ENCODE measurements at places on chromosomes 5 and 9.

GRCh38 chr9:88196142-88196790 lies 58.0 kb upstream of the SPATA31C2 start:
- DNase-seq, result no peak

- no peak for DNase-seq
Observed at GRCh38 chr9:12875191-12875590, 100.4 kb downstream of the LURAP1L start.

DNA sequence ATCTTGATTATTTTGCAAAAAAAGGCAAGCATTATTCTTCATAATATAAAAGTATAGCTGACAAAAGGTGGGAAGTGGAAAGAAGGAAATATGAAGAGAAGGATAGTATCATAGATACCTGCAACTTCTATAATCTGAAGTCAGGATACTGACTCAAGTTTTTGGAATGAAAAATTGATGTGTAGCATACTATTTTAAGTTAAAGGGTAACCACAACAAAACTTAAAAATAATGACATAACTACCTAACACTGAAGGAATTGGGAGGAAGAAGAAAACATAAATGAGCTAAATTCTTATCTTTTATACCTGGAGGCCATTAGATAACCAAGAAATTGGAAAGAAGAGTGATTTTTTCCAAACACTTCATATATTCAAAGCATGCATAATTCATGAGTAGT lies 51.8 kb upstream of the TLE1 start:
- no peak for DNase-seq

DNA sequence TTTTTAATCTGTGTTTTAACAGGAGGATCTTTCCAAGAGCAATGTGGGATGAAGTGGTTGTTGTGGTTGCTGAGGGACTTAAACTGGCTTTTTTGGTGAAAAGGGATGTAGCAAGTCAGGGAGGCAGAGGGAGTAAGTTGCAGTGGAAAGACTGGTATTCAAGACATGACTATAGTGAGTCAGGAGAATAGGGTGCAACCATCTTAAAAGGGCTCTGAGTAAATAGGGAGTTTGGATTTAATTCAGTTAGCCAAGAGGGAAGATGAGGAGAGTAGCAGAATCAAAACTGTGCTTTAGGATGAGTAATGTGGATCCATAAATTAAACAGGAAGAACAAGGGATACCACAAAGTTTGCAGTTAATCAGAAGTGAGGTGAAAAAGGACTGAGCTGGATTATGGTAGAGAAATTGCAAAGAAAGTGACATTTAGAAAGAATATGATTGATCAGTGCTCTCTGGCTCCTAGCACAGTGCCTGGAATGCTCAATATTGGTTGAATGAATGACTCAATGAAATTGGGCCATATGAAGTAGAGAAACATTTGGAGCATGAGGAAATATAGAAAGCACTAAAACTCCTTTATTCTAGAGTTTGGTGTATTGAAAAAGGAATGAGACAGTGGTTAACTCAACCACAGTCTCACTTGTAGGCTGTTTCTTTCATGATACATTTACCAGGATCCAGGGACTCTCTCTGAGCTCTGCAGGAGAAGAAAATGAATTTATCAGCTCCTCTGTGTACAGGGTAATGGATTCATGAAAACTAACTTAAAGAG lies 5.1 kb downstream of the POLR3G start:
- DNase-seq, result no peak

DNA sequence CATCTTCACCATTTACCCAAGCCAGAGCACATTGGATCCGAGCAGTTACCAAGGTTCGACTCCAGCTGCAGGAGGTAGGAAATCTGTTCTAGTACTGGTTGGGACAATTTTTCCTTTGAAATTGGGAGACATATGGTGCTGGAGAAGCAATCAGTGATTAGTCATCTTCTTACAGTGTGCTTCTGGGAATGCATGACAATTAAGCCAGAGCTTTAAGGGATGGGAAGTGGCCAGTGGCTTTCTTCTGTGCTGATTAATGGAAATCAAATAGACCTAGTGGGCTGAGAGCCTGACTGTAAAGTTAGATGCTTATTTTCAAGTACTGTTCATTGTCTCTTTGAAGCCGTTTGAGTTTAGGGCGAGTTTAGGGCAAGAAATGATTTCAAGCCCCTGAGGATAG lies 152.1 kb downstream of the UNC13B start:
- DNase-seq, result no peak

- no peak for DNase-seq
Observed at GRCh38 chr5:159091065-159091464, 8.7 kb downstream of the EBF1 start.

GRCh38 chr9:90578126-90578815 lies 64.4 kb downstream of the DIRAS2 start:
- no peak for DNase-seq

DNA sequence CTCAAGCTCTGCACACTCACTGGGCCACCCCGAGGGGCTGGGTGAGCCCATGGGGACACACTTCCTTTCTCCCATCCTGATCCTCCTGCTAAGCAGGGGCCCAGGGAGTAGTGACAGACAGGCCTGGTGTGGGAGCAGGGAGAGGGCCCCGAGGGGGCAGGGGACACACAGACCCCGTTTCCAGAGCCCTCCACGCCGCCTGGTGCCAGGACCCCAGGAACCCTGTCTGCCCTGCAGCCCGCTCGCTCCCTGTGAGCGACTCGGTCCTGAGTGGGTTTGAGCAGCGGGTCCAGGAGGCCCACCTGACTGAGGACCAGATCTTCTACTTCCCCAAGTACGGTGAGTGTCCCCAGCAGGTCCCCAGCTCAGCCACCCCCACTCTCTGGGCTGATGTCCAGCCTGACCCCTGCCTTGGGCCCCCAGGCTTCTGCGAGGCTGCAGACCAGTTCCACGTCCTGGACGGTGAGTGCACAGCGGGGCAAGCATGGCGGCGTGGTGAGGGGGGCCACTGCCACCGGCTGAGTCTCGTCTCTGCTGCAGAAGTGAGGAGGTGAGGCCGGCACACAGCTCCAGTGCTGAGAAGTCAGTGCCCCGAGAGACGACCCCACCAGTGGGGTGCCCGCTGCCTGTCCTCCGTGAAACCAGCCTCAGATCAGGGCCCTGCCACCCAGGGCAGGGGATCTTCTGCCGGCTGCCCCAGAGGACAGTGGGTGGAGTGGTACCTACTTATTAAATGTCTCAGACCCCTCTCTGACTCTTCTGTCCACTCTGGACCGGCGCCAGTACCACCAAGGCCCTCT lies 1.4 kb downstream of the C8G start:
- DNase-seq, result no peak

DNA sequence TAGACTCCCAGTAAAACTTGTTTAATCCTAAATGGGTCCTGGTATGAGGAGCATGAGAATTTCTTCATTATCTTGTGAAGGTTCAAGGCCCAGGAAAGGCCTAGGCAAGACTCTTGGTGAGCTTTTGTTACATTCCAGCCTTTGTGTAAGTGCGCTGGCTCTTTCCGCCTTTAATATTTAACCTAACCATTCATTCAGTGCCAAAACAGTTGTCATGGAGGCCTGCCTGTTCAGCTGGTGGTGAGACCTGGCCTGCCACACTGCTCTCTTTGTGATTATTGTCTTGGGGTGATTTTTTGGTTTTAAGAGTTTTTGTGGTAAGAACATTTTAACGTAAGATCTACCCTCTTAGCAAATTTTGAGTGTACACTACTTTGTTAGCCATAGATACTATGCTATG lies 127.5 kb upstream of the WWC1 start:
- no peak for DNase-seq

GRCh38 chr5:169971780-169972179 lies 8.5 kb downstream of the INSYN2B start:
- no peak for DNase-seq

- DNase-seq, result no peak
Observed at GRCh38 chr5:73727470-73727869, 101.5 kb downstream of the ARHGEF28 start.

GRCh38 chr9:10260501-10260900 lies 352.3 kb downstream of the PTPRD start:
- DNase-seq, result no peak

GRCh38 chr5:120527251-120527650 lies 63.2 kb downstream of the PRR16 start:
- no peak for DNase-seq

GRCh38 chr9:75282047-75282446 lies 193.7 kb downstream of the OSTF1 start:
- no peak for DNase-seq

DNA sequence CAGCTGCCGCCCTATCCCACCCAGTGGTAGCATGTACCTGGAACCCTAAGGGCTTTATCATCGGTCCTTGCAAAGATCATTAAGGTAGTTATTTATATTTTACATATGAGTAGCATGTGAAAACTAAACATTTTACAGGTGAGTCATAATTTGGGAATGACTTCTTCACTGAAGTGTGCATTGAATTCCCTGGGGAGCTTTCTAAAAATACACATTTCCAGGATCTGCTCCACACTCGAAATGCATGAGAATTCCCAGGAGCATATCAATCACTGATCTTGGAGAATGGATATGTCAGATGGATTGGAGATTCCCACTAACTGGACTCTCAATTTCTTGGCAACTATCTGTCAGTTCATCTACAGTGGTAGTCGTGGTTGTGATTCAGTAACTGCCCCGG lies 717.5 kb downstream of the IRX1 start:
- no peak for DNase-seq

All from T-helper 1 cell (primary cell).